ENCODE measurements at places on chromosomes 7 and 10. TPM values are rescaled to one million over a fixed set of nuclear protein-coding genes. Genes with fewer than 3 reads are reported as not detected.
A peak's percentile ranks its signal among the peaks of the same experiment; 100 is the strongest.

The TMEM273 gene
- 48.5 TPM for total RNA-seq

The OPALIN gene
- total RNA-seq, result not detected

The CYP3A7 gene
- total RNA-seq, result 0.21 TPM

DNA sequence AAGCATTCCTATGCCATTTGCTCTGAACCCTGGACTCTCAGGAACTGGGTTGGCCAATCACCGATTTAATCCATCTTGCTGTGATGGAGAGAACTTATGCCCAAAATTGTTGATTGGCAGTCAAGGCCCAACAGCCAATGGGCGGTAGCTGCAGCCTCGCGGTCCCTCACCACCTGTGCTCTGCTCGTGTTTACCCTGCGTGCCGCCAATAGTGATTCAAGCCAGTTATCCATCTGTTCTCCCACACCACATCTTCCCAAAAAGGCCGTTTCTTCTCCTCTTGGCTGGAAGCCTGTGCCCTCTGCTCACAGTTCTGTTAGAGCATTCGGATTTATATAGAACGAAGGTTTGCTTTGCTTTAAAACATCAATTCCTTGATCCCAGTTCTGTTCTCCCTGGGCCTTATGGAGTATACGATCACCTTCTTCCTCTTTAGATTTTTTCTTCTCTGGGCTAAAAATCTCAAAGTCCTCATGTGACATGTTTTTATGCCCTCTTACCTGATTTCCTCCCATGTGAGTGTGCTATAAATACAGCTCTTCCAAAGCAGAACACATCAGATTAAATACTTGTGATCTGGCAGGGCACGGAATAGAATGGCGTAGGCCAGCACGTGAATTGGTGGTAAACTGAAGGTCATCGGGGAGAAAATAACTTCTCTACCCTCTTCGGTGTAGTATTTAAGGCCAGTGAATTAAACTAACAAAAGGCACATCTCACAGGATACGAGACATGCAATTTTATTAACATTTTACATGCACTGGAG lies 212.8 kb downstream of the NSUN6 start:
- no peak for DNase-seq

DNA sequence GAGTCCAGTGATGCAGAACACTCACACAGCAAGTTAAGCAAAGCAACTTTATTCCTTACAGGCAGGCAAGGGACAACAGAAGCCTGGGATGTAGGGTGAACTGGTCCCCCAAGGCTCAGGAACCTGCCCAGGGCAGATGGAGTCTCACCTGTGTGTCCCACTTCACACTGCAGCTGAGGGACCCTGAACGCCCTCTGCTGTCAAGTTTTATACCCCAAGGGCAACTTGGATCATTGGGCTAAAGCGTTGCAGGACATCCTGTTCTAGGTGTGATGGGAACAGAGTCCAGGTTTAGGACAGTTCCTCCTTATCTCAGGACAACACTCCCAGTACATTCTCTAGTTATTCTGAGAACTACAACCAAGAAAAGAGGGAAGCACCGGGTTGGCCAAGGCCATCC lies 49.5 kb upstream of the ZNF746 start:
- no peak for DNase-seq

GRCh38 chr7:7911369-7912123 lies 57.0 kb upstream of the GLCCI1 start:
- no peak for DNase-seq

- no peak for DNase-seq
Measured at GRCh38 chr10:88838766-88839350, 12.8 kb downstream of the ANKRD22 start.

- DNase-seq, result no peak
Measured at GRCh38 chr7:116361767-116362166, 137.8 kb upstream of the CAV2 start.

GRCh38 chr10:91976317-91977051 lies 52.9 kb downstream of the BTAF1 start:
- no peak for DNase-seq

- no peak for DNase-seq
Measured at GRCh38 chr10:90879062-90879461, 7.3 kb downstream of the RPP30 start.

DNA sequence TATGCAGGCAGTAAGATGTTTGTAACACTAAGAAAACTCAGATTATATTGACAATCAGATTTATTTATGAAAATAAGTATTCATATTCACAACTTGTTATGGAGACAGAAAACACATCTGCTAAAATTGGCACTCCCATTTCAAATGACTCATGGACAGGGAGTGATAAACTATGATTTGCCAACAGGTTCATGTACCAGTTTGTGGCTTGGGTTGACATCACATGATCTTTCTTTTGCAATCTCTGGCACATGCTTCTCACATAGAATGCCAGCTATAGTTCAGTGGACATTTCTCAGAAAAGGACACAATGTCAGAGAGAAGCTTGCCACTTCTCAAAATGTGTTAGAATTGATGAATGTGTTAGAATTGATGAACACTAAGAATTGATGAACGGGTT lies 663.2 kb upstream of the ANKRD30A start:
- no peak for DNase-seq

- DNase-seq, result peak; percentile 64
Measured at GRCh38 chr7:5429857-5430611, 6.4 kb upstream of the TNRC18 start.

DNA sequence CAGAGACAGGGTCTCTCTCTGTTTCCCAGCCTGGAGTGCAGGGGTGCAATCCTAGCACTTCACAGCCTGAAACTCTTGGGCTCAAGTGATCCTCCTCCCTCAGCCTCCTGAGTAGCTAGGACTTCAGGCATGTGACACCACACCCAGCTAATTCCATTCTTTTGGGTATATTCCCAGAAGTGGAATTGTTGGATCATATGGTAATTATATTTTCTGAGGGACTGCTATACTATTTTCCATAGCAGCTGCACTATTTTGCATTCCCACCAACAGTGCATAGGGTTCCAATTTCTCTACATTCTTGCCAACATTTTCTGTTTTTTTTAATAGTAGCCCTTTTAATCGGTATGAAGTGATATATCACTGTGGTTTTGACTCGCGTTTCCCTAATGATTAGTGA lies 30.0 kb upstream of the RAB11FIP2 start:
- no peak for DNase-seq

Measured in lower lobe of right lung (tissue), 2 donors.